Ovary (tissue), 10 donors: ENCODE measurements at places on chromosomes 13 and 19.
A peak's percentile ranks its signal among the peaks of the same experiment; 100 is the strongest.

DNA sequence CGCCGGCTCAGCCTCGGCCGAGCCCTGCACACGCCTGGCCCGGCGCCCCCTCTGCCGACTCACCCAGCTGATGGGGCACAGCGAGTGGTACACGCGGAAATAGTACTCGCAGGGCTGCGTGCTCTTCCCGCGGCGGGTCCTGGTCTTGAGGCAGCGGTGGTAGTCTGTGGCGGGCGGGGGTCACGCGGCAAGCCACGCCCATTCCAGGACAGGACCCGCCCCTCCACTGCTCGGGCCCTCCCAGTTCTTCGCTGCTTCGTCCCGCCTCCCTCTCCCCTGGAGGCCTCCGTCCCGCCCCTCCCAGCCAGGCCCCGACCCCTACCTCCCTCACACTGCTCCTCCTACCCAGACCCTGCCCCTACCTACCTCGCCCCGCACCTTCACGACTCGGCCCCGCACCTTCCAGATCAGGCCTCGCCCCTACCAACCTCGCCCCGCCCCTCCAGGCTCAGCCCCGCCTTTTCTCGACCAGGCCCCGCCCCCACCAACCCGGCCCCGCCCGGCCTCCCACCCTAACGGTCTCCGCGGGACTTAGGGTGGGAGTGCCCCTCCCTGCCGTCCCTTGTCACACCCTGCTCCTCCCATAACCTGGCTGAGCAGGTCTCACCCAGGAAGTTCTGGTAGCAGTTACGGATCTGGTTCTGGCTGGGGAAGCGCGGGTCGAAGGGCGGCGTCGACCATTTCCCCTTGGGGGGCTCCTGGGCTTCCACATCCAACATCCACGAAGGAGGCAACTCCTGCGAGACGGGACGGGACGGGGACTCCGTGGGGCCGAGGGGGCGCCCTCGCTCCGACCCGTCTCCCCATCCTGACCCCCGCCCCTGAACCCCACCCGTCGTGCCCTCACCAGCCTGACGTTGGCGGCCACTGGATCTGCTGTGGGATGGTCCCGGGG, 469 bp downstream of the COX6B2 start:
- no peak overlapping the region for H3K27ac ChIP-seq
- H3K36me3 ChIP-seq, result no peaks in the 10 kb centered on the region

- no peaks in the 10 kb centered on the region for H3K36me3 ChIP-seq
- no peak for DNase-seq
- no peak overlapping the region for H3K4me3 ChIP-seq
- H3K27me3 ChIP-seq, result no peaks in the 10 kb centered on the region
- H3K4me1 ChIP-seq, result no peaks in the 10 kb centered on the region
- H3K27ac ChIP-seq, result no peak overlapping the region
Measured at GRCh38 chr19:11279505-11280236, 16.3 kb upstream of the TSPAN16 start.

- no peaks in the 10 kb centered on the region for H3K36me3 ChIP-seq
- peak; percentile 20 for DNase-seq
- peak overlapping the region; percentile 52 for H3K4me3 ChIP-seq
Measured at GRCh38 chr13:77698201-77699058, 943 bp downstream of the SLAIN1 start.

- no peaks in the 10 kb centered on the region for H3K27me3 ChIP-seq
- peak within 1 kb of the TSS; percentile 28 for H3K4me3 ChIP-seq
- no peak within 1 kb of the TSS for H3K27ac ChIP-seq
- peak; percentile 56 for DNase-seq
- no peaks in the 10 kb centered on the region for H3K4me1 ChIP-seq
- no peaks in the 10 kb centered on the region for H3K36me3 ChIP-seq
Measured at GRCh38 chr19:17794731-17795494, at the start of gene B3GNT3. B3GNT3 (plus strand) TSS chr19:17795138; CDS start chr19:17807808, 12,670 bp downstream.

GRCh38 chr13:23705583-23705982, 135.4 kb downstream of the TNFRSF19 start:
- no peak overlapping the region for H3K4me3 ChIP-seq
- DNase-seq, result no peak
- no peak overlapping the region for H3K27ac ChIP-seq

DNA sequence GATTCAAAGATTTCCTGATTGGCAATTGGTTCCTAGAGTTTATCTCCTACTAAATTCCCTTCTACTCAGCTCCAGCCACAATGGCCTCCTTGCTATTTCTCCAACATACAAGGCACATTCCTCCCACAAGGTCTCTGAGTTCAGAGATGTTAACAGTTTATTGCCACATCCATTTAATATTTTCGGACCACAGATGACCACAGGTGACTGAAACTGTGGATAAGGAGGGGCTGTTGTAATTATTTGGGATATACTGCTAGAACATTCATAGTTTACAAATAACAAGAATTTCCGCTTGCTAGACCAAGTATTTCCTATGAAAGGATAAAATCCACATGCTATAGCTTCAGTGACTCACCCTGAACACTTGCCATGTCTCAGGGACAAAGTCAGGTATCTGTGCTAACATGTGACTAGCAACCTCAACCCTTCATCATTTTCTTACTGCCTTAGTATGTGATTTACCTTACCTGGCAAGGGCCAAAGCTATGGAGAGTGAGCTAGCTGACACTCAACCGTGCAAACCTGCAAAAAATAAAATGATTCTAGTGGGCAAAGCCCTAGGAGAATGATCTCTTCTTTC, 117.7 kb downstream of the TBC1D4 start:
- H3K27me3 ChIP-seq, result no peaks in the 10 kb centered on the region
- H3K4me1 ChIP-seq, result peaks cover 5% of the 10 kb centered on the region
- DNase-seq, result no peak
- H3K4me3 ChIP-seq, result no peak overlapping the region
- no peaks in the 10 kb centered on the region for H3K36me3 ChIP-seq
- no peak overlapping the region for H3K27ac ChIP-seq

DNA sequence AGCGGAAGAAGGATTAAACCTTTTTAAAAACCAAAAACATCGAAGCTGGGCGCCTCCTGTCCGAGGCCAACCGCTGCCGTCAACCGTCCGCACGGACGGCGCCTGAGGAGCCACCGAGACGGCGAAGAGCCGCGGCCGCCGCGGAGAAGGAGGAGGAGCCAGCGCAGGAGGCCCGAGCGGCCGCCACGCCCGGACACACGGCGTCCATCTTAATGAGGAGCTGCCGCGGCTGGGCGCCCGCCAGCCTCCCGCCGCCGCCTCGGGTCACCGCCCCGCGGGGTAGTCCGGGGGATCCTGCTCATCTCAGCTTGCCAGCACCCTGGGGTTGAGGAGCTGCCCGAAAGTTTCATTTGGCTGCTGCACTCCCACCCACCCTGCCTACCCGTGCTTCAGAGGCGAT, 10.6 kb downstream of the ZSCAN1 start:
- no peak overlapping the region for H3K4me3 ChIP-seq
- H3K27me3 ChIP-seq, result no peaks in the 10 kb centered on the region
- H3K27ac ChIP-seq, result no peak overlapping the region
- DNase-seq, result no peak
- H3K4me1 ChIP-seq, result no peaks in the 10 kb centered on the region

GRCh38 chr19:17974551-17974950, 7.6 kb downstream of the KCNN1 start:
- no peak overlapping the region for H3K27ac ChIP-seq
- no peaks in the 10 kb centered on the region for H3K4me1 ChIP-seq

DNA sequence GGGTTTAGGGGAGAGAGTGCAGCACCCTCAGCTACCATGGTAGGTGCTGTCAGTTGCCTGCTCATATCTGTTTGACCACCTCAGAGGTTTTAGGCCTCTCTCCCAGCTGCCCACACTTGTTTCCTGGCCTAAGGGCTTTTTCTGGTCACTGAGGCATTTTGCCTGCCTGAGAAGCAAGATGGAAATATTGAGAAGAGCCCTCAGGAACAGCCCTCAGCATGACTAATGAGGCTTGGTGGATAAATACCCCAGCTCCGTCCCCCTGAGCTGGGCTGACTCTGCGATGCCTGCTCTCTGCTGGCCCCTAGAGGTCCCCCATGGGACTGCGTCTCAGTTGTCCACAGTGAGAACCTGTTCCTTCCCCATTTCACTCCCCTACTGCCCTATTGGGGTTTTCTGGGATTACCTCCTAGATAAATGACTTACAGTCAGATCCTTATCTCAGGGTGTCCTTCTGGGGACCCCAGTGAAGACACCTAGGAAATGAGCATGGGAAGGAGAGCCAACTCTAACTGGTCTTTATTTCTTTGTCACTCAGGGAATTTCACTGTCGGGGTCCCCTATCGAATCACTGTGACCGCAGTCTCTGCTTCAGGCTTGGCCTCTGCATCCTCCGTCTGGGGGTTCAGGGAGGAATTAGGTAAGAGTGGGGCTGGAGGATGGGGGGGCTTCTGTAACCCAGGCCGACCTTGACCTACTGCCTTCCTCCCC, 13.3 kb downstream of the PALM3 start:
- H3K4me3 ChIP-seq, result no peak overlapping the region
- no peaks in the 10 kb centered on the region for H3K4me1 ChIP-seq
- no peaks in the 10 kb centered on the region for H3K36me3 ChIP-seq
- DNase-seq, result no peak
- H3K27me3 ChIP-seq, result no peaks in the 10 kb centered on the region

GRCh38 chr13:91079176-91079575, 268.3 kb upstream of the MIR17HG start:
- H3K4me1 ChIP-seq, result no peaks in the 10 kb centered on the region
- no peak overlapping the region for H3K4me3 ChIP-seq
- H3K36me3 ChIP-seq, result no peaks in the 10 kb centered on the region
- H3K27me3 ChIP-seq, result no peaks in the 10 kb centered on the region

- H3K4me3 ChIP-seq, result no peak overlapping the region
- no peaks in the 10 kb centered on the region for H3K36me3 ChIP-seq
- H3K4me1 ChIP-seq, result peaks cover 17% of the 10 kb centered on the region
- no peaks in the 10 kb centered on the region for H3K27me3 ChIP-seq
- H3K27ac ChIP-seq, result no peak overlapping the region
Measured at GRCh38 chr13:39417643-39418042, 185.3 kb downstream of the LHFPL6 start.
